HCT116 (cell line): ENCODE measurements at places on chromosomes 16 and 17.

DNA sequence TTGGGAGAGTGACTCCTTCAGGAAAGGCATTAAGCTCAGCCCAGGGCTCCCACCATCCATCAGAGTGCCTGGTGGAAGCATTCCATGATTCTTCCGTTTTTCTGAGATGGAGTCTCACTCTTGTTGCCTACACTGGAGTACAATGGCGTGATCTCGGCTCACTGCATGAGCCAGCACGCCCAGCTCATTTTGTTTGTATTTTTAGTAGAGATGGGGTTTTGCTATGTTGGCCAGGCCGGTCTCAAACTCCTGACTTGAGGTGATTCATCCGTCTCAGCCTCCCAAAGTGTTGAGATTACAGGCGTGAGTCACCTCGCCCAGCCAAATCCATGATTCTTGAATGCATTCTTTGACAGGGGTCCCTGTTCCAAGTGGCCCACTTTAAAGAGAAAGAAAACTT lies 23.1 kb downstream of the MIS12 start:
- DNase-seq: no peak

GRCh38 chr17:76557368-76558197 lies 17.7 kb downstream of the PRCD start:
- peak; percentile 98 for DNase-seq

DNA sequence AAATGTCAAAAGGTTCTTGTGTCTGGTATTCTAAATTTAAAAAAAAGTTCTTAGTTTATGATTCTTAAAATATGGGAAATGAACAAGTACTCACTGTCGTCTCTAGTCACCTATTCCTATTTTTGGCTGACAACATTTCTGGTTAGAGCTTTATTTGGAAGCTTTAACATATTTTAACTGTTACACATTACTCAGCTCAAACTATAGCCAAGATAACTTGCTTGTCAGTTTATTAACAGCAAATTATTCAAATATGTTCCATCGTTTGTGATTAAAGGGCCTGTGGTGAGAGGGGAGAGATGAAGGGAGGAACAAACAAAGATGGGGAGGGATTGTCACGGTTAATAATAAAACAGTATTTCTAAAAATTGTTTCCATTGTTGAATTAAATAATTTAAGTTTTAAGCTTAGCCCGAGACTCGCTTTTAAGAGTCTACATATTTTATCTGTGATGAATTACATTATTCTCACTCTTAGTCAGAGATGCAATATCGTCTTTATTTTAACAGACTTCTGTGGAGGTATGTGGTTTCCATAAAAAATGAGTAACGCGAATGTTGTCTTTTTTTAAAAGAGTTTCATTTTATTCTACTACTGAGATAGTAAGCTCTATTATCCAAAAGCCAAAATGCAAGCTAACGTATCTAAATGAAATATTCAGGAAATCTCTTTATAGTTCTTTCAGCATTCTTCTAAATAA lies 321.9 kb upstream of the PMFBP1 start:
- DNase-seq: no peak

DNA sequence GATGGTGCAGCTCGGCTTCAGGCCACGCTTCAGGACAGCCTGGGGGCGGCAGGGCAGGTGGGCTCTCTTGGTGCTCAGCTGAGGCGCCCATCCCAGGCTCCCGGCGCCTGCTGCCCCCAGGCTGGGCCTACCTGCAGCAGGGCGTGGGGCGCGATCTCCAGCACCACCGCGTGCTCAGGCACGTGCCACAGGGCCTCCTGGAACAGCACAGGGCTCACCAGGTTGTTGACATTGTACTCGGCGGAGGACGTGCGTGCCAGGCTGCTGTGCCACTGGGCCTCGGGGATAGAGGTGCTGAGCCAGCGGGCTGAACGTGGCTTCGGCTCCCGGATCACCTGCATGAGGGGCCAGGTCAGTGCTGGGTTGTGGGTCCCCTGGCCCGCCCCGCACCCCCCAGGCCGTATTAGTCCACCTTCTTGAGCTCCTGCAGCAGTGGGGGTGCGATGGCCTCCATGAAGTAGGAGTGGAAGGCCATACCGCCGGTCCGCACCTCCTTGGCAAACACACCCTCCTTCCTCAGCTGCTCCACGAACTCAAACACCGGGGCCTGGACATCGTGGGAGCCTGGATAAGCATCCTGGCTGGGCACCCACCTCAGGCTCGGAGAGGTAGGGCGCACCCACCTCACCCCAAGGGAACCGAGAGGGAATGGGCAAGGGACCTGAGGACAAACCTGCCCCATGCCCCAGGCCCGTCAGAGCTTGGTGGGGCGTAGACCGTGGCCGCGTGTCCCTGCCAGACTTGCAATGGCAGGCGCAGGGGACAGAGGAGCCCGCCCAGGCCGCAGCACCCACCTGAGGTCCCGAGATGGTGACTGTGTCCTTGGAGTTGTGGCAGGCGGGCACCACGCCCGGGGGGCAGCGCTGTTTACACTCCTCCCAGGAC lies 9.0 kb downstream of the FASN start:
- DNase-seq: no peak

DNA sequence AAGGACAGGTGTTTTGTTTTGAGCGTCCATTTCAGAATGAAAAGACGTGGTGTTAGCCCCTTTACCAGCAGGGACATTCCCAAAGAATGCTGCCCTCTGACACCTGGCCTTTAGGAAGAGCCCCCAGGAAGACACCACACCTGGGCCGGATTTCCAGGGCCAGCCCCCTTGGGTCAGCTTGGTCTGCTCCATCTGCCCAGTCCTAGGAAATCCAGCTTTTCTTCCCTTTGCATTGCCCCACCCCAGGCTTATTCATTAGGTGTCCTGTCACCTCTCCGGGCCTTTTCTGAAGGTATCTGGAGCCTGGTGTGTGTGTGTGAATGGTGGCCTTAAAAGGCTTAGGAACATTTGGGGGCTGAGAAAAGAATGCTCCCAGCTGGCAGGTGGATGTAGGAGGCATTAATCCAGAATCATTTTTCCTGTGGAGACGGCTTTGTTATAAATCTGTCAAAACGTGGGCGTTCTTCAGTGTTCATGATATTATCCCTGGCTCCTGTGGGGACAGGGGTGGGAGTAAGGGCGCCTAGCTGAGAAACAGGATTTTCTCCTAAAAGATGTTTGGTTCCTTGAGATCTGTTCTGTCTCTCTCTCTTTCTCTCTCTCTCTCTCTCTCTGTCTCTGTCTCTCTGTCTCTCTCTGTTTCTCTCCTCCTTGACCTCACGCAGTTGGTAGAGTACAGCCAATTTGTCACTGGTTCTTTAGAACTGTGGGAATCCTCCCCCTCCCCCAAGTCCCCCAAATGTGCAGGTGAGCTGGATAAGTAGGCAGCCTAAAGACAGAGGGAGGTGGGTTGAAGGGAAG lies 84.0 kb downstream of the NTN1 start:
- DNase-seq: no peak

GRCh38 chr17:50026046-50026675 lies 29.7 kb upstream of the ITGA3 start:
- no peak for DNase-seq

GRCh38 chr16:30570636-30571444 lies 674 bp downstream of the ZNF688 start:
- DNase-seq: no peak

DNA sequence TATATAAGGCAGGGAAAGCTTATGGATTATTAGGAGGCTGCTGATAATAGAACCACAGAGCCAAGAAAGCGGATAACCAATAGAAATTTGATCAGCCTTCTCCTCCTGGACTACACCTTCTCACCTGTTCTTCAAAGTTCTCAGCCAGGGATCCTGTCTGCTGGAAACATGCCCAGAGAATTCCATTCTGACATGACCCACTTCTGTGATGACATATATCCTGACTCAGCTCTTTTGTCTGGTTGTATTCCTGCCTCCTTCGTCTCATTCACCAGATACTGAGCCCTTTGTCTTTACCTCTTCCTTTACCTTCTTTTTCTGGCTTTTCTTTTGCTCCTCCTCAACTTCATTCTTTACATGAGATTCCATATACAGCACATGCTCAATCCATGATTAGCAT lies 576.1 kb downstream of the CDH11 start:
- DNase-seq: no peak

DNA sequence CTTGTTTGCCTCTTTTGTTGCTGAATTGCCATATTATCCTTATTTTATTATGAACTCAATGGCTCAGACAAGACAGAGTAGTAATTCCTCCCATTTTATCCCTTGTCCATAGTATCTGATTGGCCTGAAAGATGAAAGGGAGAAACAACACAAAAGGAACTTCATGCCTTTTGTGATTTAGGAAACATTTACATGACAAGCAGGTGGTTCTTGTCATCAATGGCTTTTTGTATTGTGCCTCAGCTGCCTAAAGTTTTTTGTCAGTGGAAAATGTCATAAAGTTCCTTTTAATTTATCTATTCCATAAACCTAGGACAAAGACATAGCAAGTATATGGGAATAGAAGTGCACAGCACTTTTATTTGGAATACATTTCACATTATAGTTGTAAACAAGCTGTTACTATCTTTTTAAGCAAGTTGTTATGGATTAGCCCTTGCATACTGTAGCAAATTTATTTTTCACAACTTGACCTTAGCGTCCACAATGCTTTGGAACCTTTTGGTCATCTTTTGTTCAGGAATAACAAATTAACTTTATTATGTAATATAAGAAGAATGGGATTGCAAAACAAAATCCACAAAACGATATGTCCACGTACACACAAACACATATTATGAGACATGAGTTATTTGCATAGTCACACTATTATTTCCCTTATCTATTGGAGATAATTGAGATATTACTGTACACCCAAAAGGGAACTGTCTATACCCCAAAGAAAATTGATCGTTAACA lies 12.4 kb upstream of the MPHOSPH6 start:
- no peak for DNase-seq

- no peak for DNase-seq
These were observed 2290.1 kb downstream of the TP53TG3F start for GRCh38 chr16:35749253-35750141.

- DNase-seq: no peak
These were observed 508 bp upstream of the TMC8 start for GRCh38 chr17:78130090-78130436.

GRCh38 chr16:8649829-8650554 lies 24.4 kb upstream of the ABAT start:
- no peak for DNase-seq

DNA sequence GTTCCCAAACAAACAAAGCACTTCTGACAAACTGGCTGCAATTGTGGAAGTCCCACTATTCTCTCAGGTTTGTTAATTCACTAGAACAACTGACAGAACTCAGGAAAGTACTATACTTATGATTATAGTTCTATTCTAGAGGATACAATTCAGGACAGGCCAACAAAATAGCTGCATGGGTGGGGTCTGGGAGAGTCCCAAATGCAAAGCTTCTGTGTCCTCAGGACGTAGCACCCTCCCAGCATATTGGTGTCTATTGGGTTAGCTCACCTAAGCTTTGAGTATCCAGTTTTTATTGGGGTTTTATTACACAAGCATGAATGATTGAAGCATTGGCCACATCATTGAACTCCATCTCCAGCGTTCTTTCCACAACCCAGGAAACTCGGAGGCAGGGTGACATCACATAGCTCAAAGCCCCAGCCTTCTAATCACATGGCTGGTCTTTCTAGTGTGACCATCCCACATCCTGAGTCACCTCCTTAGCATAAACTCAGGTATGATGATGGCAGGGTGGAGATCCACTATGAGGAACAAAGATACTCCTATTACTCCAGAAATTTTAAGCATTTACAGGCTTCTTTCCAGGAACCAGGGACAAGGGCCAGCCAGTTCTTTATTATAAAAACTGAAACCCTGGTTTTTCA lies 43.9 kb upstream of the CCNF start:
- DNase-seq: no peak

DNA sequence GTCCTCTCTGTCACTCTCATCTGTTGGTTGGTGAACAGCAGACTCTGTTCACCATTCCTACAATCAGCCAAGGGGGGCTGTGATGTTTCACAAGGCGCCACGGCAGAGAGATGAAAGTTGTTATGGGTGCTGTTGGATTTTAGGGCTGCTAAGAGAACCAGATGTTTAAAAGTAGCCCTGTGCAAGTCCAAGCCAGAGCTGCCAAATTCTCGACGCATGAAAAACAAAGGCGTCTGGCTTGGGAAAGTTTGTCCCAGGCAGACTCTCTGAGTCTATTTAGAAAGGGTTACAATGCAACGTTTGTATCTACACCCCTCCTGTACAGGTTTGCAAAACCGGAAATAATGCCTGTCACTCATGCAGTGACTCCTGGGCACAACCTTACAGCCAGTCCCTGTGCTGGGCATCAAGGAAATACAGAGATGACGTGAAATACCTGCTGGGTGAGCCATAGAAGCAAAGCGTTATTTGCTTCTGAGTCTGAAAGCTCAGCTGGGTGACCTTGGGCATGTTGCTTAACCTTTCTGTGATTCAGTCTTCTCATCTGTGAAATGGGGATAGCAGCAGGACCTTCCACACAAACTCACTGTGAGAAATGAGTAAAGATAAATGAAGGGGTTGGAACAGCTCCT lies 74.8 kb downstream of the XYLT1 start:
- DNase-seq: no peak

- DNase-seq: no peak
These were observed 56.6 kb downstream of the NCOR1 start for GRCh38 chr17:16158714-16159113.

- no peak for DNase-seq
These were observed 10.9 kb upstream of the ERCC4 start for GRCh38 chr16:13909069-13909468.

DNA sequence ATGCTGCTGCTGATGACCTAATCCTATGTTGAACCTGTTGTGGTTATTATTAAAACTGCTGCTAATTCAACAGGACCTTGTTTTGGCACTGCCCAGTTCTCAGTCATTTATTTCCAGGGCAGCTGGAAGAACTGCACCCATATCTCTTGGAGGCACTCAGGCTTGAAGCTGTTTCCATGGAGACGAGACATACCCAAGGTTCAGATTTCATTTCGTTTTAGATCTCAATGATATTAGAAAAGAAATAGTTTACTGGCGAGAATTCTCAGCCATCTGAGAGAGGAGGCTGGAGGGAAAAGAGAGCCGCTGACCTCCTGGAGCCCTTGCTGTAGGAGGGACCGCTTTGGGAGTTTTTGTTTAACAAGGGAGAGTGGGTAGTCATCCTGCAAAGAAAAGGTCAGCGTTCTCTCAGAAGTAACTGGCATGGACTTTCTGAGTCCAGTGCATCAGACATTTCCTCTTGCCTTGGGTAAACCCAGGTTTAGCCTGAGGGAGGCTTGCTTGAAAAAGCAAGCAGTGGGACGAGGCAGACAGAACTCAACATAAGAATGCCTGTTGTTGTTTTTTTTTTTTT lies 75.4 kb downstream of the YPEL2 start:
- DNase-seq: no peak

DNA sequence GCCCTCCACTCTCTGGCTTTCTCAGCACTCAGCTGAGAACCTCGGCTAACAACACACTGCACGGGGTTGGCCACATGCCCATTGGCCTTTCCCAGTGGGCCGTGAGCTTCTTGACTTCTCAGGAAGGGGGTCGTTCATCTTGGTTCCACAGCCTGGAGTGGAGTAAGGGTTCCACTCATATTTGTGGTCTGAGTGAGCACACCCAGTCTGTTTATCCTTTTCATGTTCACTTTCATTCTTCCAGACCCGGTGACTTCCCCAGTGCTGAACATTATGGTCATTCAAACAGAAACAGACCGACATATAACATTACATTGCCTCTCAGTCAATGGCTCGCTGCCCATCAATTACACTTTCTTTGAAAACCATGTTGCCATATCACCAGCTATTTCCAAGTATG lies 8.2 kb downstream of the MILR1 start:
- no peak for DNase-seq
